Thoracic aorta (tissue), 2 donors: ENCODE measurements at places on chromosomes 2 and 18.
A peak's percentile ranks its signal among the peaks of the same experiment; 100 is the strongest.

DNA sequence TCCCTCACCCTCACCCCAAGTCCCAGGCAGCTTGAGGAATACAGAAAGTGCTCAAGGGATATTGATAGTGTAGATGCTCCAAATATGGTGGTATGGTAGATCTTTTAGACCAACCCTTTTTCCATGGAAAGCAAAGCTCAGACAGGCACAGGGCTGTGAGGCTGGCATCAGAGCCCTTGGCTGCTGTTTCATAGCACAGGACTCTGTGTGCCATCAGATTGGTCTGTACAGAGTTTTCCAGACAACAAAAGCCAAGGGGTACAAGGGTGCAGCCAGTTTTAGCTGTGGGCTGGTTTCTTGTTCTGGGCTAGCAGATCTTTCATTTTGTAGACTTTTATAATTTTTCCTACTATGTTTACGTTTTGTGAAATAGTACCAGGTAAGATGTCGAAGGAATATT, 296.9 kb upstream of the TNP1 start:
- DNase-seq = no peak

- no peak for DNase-seq
Measured at GRCh38 chr2:199738727-199739412, 112.1 kb downstream of the FTCDNL1 start.

GRCh38 chr2:122266636-122267035, 511.2 kb downstream of the TSN start:
- DNase-seq = no peak

DNA sequence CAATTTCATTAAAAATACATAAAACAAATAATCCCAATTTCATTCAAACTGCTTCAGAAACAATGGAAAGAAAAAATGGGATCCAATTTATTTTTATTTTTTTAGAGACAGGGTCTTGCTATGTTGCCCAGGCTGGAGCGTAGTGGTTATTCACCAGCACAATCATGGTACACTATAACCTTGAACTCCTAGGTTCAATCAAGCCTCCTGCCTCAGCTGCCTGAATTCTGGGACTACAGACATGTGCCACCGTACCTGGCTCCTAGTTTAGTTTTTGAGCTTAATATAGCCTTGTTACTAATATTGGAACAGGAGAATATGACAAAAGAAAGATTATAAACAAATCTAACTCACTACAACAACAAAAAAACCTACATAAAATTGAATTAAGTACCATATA, 34.2 kb downstream of the SAP130 start:
- DNase-seq = no peak

DNA sequence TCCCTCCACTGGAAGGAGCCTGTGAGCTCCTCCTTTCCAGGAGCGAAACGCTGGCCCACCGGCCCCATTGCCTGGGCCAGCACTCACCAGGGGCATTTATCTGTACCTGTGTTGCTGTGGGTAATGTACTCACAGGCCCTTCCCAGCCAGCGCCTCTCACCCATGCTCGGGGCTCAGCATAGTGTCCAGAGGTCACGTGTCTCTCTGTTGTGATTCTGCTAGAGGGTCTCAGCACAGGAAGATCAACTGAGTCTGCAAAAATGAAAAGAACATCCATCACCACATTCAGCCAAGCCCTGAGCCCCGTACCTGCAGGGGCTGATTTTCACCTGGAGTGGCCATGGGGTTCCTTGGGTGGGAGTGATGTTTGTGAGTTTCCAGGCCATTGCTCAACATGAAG, 103.1 kb upstream of the TPO start:
- DNase-seq = no peak

DNA sequence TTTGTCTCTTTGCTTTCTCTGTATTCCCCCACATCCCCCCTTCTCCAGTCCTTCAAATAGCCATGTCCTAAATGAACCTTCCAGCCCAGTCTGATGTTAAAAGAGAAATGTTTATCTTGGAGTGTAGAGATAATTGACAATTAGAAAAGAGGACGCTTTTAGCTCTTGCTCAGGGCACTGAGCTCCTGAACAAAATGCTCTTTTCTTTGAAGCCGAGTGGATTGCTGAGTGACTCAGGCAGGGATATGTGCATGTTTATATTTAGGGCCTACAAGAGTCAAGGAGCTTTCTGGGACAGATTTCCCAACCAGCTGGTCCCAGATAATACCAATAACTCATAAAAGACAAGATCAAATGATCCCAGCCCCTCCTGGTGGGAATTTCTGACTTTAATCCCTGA, 88.0 kb upstream of the SETBP1 start:
- DNase-seq = no peak

GRCh38 chr2:191679818-191680600, 2.1 kb downstream of the NABP1 start:
- DNase-seq = no peak

DNA sequence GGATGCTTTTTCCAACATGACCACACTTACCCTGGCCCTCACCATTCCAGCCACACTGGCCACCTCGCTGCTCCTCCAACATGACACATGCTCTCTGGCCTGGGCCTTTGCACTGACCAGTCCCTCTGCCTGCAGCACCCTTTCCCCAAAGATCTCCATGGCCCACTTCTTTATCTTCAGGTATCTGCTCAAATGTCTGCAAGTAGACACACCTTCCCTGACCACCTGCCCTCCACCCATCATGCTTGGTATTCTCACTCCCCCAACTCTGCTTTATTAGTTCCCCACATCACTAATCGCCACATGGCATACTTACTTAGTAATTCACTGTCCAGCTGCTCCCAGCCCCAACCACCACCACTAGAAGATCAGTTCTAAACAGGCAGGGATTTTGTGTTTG, 214.2 kb downstream of the BCL11A start:
- DNase-seq = no peak

DNA sequence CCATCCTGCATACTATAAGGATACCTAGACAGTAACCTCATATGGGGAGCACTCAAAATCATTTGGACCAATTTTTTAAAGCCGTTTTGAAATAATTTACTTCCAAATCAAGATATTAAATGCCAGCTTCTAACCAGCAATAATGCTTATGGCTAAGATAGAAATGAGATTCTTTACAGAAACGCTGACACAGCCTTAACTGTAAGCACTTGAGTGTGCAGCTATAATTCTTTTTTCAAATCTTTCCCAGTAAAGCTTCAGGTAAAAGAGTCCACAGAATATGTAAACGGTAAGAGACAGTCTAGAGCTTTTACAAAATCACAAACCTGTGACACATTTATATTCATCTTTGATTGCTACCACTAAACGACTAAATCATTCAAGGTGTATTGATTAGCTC, 4.5 kb downstream of the NXPH2 start:
- DNase-seq = no peak

DNA sequence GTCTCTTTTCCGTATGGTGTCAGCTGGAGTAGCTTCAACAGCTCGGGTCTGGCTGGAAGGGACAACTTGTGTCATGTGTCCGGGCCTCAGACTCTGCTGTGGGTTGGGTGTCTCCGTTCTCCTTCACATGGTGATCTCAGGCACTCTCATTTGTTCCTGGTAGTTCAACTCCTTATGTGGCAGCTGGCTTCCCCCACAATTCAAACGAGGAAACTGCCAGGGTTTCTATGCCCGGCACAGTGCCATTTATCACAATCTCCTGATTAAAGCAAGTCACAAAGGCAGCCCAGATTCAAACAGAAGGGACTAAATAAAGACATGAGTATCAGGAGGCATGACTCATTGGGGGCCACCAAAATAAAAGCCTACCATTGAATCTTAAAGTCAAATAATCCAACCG, 22.7 kb downstream of the MRO start:
- DNase-seq = no peak

DNA sequence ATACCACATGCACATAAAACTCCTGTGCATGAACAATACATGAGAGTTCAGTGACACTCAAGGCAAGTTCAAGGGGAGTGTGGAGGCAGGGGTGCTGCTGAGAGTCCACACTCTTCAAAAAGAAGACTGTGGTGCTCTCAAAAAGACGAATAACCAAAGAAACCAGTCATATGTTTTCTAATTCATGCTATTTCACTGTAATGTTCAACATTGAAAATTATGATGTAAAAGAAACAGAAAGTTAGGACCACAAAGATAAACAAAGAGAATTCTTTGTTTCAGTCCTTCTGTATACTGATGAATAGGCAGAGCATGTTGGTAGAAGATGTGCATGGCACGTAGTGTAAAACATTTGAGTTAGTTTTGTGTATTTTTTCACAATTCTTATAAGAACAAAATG, 864.2 kb upstream of the LRATD1 start:
- DNase-seq = no peak

GRCh38 chr2:105917688-105918087, 173.0 kb downstream of the NCK2 start:
- no peak for DNase-seq

DNA sequence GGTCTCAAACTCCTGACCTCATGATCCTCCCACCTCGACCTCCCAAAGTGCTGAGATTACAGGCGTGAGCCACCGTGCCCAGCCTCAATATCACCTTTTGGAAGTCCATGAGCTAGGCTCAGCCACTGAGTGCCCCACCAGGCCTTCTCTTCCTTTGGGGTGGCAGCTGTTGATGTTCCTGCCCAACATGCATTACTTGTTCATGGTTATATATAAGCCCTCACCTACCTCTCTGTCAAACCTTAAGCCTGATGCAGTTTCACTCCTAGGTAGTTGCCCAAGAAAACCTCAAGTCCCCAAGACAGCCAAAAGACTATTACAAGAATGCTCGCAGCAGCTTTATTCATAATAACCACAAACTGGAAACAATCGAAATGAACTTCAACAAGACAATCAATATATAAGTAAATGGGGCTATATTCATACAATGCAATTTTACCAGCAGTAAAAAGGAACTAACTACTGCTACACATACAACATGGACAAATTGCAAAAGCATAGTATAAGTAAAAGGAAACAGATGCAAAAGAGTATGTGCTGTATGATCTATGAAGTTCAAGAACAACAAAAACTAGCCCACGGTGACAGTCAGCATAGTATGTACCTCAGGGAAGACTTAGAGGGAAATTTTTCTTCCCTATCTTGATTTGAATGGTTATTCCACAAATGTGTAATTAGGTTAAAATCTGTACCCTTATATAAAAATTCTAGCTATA, 59.6 kb upstream of the REL start:
- no peak for DNase-seq

DNA sequence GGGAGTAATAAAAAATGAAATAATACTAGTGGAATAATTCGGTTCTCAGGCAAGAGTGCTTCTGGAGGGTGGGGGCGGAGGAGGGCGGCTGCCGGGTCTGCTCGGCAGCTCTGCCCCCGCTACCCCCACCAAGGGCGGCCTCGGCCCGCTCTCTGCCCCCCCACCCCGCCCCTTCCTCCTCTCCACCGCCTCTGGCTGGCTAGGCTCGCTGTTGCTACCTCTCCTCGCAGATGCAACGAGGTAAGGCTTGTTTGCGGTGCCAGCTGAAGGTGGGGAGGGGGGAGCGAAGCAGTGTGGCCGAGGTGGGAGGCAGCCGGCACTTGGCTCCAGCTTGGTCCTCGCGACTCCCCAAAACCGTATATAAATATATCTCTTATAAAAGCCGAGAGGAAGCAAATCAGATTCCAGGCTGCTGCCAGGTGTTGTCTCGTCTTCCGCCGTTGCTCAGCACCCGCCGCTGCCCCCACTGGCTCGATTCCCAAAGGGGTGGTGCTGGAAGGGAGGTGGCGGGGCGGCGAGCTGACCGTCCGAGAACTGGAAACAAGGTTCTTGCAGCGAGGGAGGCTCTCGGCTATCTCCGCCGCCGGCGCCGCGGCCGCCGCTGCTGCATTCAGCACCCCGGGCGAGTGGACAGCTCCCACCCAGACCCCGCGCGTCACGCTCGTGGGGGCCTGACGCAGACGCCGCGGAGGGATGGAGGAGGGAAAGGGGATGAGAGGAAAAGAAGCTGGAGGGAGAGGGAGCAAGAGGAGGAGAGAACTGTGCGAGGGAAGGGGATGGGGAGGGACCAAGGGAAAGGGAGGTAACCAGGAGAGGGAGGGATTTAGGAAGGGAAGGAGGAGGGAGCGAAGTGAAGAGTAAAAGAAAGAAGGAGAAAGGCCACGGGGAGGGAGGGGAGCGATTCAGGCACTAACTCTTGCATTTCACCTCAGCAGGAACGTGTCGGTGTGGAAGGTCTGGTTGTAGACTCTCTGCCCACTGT, at the start of gene MARCHF4:
MARCHF4 (minus strand) TSS at position 763 of the 982 bp plus-strand sequence. CDS start 2,223 bp downstream, outside the sequence.
- DNase-seq = peak; percentile 18

DNA sequence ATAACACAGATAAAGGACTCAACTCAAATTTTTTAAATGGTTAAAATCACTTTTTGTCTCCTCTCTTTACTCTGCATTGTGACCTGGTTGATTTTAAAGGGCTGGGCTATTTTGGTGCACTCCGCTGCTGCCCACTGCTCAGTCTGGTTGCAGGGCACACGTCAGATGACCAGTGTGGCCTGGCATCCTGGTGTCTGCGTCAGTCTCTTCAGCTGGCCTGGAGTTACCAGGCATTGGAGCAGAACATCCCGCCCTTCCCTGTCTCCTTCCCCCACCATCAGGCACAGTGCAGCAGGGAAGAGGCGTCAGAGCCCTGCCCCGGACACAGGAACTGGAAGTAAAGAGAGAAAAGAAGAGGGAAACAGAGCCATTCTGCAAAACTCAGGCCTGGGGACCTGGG, 8.9 kb downstream of the C1QL2 start:
- no peak for DNase-seq

GRCh38 chr2:119518401-119519056, 5.8 kb downstream of the SCTR start:
- no peak for DNase-seq

DNA sequence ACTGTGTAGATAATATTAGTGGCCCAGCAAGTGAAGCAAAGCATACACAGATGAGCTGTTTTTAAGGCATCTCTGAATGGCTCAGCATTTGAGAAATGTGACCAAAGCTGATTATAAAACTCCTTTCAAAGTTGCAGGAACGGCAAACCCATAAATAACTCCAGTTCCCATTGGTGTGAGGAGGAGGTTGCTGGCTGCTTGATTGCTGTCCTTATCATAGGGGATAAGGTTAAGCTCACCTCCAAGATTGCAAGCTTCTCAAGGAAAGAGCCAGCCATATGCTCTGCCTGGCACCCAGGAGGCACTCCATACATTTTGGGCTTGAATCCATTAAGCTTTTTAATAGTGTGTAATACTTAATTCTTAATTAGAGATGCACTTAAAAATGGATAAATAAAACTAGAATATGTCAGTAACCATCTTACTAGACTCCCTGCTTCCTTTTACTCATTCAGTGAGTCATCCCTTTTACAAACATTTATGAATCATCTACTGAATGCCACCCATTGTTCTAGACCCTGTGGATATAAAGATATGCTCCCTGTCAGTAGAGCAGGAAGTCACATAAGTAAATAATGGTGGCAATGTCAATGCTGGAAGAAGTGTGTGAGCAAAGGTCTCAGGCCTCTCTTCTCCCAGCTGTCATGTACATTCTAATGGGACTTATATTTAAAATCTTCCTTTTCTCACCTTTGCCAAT, 99.3 kb downstream of the SPATS2L start:
- no peak for DNase-seq
